ENCODE measurements at places on chromosomes 12 and 14.
A peak's percentile ranks its signal among the peaks of the same experiment; 100 is the strongest.

DNA sequence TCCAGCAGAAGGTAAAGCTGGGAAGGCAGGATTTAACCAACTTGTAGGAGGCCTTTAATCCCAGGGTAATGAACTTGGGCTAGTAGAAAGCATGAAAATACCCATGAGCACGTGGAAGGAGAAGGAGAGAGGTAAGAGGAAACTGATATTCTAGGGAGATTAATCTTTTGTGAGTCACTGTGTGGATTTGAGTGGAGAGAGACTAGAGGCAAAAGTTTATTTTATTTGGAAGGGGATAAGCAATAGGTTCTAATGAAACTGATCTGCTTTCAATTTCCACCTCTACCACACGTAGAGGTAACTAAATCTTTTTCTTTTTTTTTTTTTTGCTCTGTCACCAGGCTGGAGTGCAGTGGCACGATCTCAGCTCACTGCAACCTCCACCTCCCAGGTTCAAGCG lies 52.1 kb downstream of the PTPN21 start:
- no peak for DNase-seq

GRCh38 chr14:72577521-72577920 lies 316.4 kb downstream of the DPF3 start:
- DNase-seq = no peak

GRCh38 chr14:72270147-72270727 lies 338.0 kb downstream of the RGS6 start:
- DNase-seq = no peak

DNA sequence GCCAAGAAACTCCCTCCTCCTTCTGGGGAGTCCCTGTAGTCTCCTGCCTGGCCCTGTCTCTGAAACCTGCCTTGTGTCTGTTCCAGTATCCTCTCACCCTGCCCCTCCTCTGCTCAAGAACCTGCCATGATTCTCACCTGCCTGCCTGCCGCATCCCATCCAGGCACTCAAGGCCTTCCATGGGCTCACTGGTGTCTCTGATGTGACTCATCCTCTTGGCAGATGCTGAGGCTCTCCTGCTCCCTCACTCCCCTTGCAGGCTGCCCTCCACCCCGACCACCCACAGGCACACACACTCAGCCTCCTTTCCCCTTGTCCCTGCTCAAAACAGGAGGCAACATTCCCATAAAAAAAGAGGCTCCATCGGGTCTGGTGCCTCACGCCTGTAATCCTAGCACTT lies 5.8 kb upstream of the BEGAIN start:
- no peak for DNase-seq

- peak; percentile 1 for DNase-seq
Measured at GRCh38 chr14:92637228-92637627, 111.2 kb downstream of the LGMN start.

GRCh38 chr12:56670836-56671235 lies 17.2 kb downstream of the PTGES3 start:
- no peak for DNase-seq

DNA sequence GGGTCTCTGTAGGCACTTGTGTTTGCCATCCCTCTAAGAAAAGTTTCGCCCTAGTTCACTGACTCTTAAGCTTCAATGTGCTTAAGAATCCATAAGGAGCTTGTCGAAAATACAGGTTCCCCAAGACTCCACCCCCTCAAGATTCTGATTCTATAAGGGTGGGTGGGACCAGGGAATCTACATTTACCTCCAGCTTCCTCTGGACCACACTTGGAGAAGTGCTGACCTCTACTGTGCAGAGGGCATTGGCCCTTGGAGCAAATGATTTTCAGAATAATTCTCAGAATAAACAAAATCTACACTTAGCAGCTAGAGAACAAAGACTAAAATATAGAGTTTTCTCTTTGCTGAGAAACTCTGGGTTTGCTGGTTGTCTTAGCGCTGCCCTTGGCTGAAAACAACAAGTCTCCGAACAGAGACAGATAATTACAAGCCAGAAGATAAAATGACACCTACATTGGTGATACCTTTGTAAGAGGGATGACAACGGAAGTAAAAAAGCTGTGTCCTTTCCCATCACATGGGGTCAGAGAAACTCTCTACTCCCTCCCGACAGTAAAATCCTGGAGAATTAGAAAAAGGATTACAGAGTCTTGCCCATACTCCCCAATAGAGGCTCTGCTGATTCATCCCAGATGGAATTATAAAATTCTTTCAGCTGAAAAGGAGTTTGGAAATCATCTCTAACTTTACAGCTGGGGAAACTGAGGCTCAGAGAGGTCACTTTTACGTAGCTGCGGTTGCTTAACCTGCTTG lies 4.8 kb downstream of the TGFB3 start:
- DNase-seq = no peak

- no peak for DNase-seq
Measured at GRCh38 chr12:61655241-61655640, 605.0 kb upstream of the USP15 start.

DNA sequence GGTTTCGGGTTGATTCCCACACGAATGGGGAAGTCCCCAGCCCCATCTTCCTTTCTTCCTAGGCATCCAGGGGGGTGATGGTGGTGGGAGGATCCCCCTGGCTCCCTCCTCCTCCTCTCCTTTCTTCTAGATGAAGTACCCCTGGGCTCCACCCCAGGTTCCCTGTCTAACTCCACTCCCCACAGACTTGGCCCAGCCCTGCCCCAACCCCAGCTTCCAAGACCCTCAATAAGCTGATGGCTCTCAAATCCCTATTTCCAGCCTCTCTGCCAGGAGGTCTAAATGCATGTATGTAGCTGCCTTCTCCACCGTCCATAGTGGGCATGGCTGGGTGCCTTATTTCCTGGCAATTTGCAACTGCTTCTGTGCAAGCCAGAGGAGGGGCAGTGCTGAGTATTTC lies 383.7 kb downstream of the BCL11B start:
- DNase-seq = no peak

DNA sequence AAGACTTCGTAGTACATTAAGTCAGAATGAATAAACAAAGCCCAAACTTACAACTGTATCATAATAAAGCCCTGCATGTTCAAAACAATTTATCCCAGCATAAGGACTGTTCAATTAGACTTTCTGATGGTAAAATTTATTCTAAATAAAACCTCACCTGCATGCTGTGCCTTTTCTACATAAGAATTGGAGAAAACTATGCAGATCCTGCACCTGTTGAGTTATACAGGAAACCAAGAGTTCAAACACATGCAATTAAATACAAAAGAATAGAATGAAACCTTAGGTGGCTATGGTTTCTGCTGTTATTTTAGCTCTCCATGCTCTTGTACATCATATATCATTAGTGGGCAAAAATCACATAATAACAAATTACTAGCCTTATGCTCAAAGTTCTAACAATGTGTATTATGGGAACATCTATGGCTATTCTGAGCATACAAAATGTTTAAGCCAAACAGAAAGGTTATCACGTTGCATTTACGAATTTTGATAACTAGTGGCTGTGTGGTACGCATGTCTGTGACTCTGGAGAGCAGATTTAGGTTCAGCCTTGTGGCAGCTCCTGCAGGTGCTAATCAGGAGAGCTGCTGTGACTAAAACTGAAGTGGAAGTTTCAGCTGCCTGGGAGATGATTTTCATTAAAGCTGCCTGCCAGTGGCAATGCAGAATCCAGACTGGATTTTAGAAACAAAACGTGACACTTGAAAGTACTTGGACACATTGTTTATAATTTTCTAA lies 36.1 kb upstream of the LRFN5 start:
- DNase-seq = peak; percentile 12

- DNase-seq = no peak
Measured at GRCh38 chr14:96582995-96583394, 80.8 kb downstream of the PAPOLA start.

DNA sequence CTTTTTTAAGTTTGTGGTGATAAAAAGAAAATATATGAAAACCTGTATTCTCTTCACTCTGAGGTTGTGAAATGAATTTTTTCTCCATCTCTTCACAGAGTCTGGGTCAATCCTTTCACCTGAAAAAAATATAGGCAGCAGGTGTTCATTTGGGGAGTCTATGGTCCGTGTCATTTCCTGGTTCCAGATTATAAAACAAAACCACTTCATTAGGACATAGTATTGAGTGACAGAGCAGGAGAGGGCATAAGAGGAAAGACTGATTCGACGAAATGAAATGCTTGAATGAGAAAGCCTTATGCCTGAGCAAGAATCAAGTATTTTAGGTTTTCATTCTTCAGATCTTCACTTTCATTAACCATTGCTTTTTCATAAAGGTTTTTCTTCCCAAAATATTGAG lies 51.8 kb upstream of the NUAK1 start:
- DNase-seq = no peak

DNA sequence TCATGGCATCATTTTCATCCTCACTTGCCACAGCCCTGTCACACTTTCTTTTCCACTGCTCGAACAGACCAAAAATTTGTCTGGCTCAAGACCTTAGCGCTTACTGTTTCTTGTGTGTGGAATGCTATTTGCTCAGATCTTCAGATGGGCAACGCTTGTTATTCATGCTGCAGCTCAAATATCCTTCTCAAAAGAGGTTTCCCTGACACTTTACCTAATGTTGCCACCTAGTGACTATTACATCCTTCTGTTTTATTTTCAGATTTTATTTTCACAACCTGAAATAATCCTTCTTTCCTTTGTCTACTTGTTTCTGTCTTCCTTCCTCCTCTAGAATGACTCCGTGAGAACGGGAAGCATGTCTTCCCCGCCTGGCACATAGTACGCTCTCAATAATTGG lies 5.6 kb downstream of the FBXO33 start:
- DNase-seq = peak; percentile 50

Data from SHP77 (cell line).